ENCODE measurements at places on chromosomes 4 and X.

DNA sequence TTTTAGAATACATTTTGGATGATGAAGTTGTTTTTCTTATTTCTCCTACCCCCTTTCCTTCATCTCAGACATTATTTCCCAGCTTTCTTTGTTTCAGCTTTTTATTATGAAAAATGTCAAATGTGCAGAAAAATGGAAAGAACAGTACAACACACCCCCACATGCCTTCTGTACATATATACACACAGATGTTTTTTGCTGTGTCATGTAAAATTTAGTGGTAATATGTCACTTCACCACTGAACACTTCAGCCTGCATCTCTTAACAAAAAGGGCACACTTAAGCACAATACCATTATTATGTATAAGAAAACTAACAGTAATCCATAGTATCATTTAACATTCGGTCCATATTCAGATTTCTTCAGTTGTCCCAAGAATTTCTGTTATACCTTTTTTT lies 37.8 kb downstream of the OCRL start:
- DNase-seq = no peak

DNA sequence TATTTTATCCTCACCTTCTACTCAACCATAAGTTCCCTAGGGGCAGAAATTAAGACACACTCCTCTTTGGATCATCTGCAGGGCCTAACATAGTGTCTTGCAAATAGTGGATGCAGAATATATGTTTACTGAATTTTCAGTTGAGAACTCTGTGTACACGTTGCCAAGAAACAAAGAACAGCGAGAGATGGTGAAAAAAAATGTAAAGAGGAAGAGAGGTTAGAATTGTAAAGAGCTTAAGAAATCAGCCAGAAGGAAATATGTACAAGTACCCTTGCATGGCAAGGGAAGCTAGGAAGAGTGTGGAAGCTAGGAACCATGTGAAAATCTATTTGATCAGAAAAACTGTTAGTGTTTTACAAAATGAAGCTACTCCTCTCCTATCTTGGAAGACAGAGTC lies 431.0 kb downstream of the SMARCA1 start:
- no peak for DNase-seq

DNA sequence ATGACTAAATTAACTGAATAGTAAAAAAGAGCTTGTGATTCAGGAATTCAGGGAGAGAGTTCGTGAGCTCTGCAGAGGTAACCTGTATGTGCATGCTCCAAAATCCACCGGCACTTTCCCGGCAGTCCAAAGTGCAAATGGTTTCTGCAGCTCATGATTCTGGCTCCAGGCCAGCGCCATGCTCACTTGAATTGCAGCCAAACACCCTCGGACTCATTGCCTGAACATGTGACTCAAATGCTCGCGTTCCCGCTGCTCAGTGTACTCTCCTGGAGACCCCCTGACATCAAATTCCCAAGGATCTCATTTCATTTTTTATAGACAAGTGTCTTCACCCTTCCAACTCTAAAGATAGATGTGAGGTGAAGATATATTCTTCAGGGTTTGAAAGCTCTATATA lies 44.1 kb upstream of the SH3RF1 start:
- DNase-seq = no peak

- no peak for DNase-seq
These were observed 65.0 kb downstream of the SCD5 start for GRCh38 chr4:82733636-82734035.

DNA sequence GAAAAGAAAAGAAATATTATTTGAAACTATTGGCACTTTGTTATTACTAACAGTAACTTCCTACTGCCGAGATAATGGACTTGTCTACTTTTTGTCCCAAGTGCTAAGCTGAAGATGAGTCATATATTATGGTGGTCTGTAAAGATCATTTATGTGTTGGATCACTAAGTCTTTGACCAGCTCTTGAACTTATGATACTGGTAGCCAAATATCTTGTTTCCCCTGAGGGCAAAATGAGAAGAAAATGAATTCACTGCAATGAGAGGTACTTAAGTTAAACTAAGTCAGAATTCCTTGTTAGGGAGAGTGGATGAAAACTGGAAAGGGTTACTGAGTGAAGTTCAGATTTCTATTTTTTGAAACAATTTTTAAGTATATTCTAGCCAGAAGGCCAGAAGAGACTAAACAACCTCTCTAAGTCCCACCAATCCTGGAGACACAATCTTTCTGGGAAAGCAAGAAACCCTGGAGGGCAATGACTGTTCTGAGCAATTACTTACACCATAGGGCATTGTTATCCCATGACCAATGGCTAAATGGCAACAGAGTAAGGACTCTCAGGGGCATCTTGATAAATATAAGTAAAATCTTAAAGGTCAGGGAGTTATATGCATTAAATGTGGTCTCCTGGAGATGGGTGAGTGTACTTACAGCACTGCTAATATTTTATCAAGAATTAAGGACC lies 287.7 kb downstream of the STIM2 start:
- no peak for DNase-seq

DNA sequence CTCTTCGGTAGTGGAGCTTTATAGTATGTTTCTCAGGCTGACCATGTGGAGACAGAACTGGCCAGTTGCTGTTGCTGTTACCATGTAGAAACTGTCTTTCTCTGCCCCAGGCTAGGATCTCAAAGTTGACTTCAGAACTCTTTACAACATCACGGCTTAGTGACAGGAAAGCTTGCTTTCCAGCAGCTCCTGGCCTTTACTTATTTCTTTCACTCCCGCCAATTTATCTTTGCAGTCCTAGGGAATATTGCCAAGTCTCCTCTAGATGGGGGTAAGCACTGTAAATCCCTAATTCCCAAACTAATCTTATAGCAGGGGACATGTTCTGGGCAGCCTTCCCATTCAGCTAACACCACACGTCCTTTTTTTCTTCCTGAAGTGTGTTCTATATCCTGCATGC lies 631.6 kb downstream of the SPRY1 start:
- DNase-seq = no peak

- DNase-seq = no peak
These were observed 120.5 kb downstream of the ENPP6 start for GRCh38 chr4:184097241-184097605.

- no peak for DNase-seq
These were observed 83.9 kb downstream of the PTTG2 start for GRCh38 chr4:38044060-38044459.

- no peak for DNase-seq
These were observed 16.4 kb downstream of the INTS6L start for GRCh38 chrX:135536877-135537276.
